GM13976 (cell line): ENCODE measurements at places on chromosomes 2 and 18.
A peak's percentile ranks its signal among the peaks of the same experiment; 100 is the strongest.

DNA sequence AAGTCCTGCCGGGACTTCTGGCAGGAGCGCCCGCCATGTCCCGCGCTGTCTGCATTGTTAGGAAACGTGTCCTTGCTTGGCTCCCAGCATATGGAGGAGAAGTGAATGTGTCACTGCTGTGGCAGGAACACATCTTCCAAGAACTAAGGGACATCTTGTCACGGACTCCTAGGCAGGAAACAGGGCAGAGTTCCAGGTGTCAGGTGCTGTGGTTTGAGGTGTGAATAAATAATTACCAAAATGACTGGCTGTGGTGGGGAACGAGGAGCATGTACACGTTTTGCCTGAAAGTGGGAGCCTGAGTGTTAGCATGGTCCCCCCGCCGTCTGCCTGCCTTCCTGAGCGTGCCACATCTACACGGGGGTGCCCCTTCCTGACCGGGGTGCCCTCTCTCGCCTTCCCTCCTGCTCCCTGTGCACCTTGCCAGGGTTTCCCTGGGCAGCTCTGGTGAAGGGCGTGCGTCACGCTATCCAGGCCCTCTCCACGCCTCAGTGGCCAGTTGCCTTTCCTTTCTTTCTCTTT lies 237.5 kb downstream of the LDLRAD4 start:
- peak; percentile 56 for DNase-seq

DNA sequence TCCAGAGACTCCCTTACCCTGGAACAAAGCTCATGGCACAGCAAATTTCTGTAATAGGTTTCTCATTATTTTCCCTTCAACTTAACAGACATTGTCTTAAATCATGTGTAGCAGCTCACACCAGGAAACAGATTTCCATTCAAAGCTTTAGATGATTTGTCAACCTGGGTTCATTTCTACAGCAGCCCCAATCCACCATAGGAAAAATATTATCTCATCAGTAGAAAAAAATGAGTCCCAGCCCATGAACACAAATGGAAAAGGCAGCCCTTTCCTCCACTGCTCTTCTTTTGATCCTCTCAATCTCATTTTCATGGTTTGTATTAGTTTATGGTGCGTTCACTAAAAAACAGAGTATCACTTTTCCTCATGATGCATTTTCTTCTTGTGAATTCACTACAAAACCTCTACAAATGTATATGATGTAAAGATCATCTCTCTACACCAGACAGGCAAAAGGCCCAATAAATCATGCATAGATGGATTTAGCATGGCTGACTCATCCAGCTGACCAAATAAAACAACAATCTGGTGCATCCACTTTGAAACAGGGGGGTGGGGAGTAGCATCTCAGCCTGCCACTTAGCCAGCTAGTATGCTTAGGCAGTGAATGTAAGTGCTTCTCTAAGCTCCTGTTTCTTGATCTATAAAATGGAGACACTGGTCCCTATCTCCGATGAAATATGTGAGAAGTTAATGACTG lies 78.6 kb downstream of the SATB2 start:
- DNase-seq, result no peak

- peak; percentile 5 for DNase-seq
Measured at GRCh38 chr18:12397793-12398192, 9.9 kb upstream of the PRELID3A start.

- DNase-seq, result no peak
Measured at GRCh38 chr18:59566533-59566971, 130.7 kb downstream of the CCBE1 start.

DNA sequence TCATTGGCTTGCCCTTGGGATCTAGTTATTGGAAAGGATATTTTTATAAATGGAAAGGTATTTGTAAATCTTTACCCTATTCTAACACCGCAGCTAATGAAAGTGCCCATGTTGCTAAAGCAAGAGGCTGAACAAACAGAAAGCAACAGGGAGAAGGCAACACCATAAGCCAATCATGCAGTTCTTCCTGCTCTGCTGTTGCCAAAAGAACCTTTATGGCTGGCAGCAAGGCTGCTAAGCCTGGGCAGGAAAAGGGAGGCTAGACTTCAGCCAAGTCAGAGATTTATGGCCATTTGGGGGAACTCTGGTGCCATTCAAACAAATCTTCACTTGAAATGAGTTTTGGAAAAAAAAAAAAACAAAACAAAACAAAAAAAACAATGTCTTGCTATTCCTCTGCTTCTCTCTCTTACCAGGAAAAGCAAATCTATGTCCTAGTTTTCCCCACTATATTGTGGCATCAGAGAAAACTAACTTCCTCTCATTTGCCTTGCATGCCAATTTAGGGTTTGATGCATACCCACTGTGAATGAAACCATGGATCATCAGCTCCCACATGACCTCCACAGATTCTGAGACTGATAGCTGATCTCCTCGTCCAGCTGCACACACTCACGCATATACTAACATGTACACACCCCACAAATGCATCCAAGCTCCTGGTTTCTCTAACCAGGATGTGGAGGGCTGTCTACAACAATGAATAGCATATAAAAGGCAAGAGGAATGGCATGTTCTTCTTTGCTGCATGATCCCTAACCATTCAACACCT lies 179.3 kb downstream of the C1D start:
- DNase-seq, result no peak

- no peak for DNase-seq
Measured at GRCh38 chr2:46967990-46968647, 52.5 kb upstream of the MCFD2 start.

GRCh38 chr18:44726059-44726421 lies 45.4 kb downstream of the SETBP1 start:
- DNase-seq, result no peak

- DNase-seq, result no peak
Measured at GRCh38 chr18:57956491-57956890, 87.5 kb upstream of the NEDD4L start.

- no peak for DNase-seq
Measured at GRCh38 chr2:136323195-136323594, 205.2 kb upstream of the CXCR4 start.

DNA sequence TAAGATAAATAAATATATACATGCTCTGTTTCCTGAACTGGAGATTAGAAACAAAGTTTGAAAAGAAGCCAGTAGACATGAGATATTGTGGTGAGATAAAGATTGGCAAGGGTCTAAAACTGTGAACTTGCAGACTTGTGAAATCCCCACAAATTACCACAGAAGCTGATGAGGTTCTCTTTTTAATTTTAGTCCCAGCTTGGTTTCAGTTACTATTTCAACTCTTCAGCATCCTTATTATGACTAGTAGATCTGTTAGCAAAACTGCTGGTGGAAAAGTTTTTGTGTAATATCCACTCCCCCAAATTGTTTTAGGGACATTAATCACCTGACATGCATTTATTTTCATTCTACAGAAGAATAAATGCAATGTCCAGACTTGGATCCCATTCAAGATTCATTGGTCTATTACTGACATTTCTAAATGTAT lies 20.8 kb downstream of the RASGRP3 start:
- peak; percentile 45 for DNase-seq

- no peak for DNase-seq
Measured at GRCh38 chr18:59303006-59303405, 15.4 kb downstream of the CPLX4 start.

DNA sequence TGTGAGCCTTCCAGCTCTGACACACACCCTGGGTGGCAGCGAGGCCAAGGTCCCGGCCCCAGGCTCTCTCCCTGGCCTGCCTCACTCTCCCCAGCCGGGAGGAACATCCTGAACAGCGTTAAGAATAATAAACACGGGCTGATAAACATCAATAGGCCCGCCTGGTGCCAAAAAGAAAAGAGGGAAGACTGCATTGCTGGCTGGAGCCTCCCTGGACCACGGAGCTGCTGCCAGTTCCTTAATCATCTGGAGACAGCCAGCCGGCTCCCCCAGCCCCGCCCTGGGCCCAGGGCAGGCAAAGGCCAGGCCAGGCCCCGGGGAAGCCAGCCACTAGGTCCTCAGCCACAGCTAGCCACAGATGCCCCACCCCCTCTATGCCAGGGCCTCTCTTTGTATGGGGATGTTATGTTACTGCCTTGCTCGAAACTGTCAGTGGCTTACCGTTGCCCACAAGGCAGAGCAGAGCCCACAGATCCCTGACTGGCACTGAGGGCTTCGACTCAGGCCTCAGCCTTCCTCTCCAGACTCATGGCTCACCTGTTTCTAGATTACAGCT lies 293.7 kb downstream of the DYSF start:
- no peak for DNase-seq

- DNase-seq, result peak; percentile 33
Measured at GRCh38 chr2:68714866-68715265, 19.7 kb upstream of the ARHGAP25 start.

DNA sequence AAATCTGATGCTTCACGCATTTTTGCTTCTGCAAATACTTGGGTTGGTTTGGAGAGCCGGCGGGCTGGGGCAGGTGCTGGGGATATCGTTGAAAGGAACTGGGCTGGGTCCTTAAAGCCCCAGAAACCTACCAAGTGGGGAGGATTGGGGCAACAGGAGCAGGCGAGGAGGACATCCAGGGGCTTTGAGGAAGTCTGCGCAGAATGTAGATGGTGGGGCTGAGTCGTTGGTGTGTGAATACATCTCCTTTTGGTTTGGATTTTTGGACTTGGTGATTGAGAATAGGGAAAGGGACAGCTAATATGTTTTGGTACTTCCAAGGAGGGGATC lies 1.1 kb downstream of the DCC start:
- DNase-seq, result no peak

GRCh38 chr2:216756435-216756834 lies 61.1 kb upstream of the IGFBP5 start:
- no peak for DNase-seq

DNA sequence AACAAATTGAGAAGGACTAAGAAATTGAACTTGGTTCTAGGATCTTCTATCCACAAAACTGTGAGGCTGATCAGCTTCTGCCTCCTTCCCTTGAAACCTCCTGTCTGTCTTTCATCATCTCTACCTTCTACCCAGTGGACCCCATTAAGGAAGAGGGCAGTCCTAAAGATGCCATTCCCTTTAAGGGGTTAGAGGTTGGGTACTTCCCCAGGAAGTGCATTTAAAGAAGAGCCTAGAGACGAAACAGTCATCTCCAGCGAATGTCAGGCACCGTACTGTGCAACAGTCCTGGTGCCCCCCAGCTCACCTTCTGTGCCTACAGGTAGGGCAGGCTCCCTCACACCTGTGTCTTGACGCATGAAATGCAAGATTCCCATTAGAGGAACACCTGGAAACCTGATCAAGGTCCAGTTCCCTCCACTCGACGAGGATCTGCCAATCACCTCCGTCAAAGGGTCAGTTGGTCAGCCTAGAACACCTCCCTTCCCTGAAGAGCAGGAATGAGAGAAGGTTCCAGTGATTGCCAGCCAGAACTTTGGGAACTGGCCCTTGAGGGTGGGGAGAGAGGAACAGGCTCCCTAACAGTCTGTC lies 20.9 kb downstream of the LOXHD1 start:
- DNase-seq, result no peak

DNA sequence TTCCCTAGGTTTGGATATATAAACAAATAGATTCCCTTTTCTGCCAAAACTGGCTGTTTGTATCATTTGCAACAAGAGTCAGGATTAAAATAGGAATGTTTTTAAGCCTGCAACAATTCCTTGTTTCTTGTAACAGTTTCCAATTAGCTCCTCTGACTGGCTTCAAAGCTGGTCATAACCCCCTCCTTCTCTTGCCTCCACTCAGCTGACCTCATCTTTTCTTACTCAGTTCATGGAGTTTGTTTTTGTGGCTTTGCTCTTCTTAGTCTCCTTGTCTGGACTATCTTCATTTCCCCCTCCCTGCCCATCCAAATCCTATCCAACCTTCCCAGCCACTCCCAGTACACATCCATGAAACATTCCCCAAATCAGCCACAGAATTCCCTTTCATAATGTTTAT lies 14.3 kb upstream of the RAPH1 start:
- DNase-seq, result no peak

DNA sequence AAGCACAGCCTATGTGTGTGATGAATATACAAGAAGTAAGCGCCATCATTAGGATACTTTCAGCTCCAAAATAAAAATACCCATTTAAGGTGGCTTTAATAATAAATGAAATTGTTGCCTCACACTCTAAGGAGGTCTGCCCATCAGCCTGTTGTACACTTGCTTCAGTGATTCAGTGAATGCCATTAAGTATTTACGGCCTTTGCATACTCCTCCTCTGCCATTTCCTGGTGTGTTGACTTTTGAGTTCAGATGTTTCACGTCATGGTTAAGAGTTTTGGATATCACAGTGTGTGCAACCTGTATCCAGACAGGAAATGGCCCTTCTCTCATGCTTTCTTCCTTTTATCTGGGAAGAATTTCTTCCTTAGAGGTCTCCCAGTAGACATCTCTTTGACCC lies 38.6 kb upstream of the SNORC start:
- no peak for DNase-seq

DNA sequence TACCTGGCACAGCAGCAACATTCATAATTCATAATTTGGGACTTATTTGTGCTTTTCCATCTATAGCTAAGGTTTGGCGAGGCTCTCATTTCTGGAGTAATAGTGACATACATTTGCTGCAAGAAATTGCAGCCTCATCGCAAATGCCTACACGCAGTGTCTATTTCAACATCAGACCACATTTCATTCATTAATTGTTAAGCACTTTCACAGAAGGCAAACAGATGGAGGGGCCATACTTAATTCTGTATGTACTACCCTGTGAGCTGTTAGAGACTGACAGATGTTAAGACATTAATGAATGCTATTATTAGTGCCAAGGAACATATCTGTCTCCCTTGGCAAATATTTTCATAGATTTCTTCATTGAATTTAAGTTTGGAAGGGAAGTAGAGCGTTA lies 125.7 kb downstream of the UXS1 start:
- DNase-seq, result no peak

DNA sequence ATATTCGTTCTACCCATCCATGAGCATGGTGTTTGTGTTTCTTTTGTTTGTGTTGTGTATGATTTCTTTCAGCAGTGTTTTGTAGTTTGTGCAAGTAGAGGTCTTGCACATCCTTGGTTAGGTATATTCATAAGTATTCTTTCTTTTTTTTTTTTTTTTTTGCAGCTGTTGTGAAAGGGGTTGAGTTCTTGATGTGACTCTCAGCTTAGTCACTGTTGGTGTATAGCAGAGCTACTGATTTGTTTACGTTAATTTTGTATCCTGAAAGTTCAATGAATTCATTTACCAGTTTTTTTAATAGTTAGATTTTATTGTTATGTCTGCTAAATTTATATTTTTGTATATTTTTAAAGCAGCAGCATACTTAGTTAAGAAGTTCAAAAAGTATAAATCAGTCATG lies 834.4 kb upstream of the NRXN1 start:
- DNase-seq, result no peak

GRCh38 chr18:3284501-3284900 lies 22.6 kb downstream of the MYL12B start:
- DNase-seq, result no peak

- no peak for DNase-seq
Measured at GRCh38 chr18:8889489-8889888, 184.1 kb downstream of the MTCL1 start.
